ENCODE measurements at places on chromosomes 4 and X. TPM values are rescaled to one million over a fixed set of nuclear protein-coding genes. Genes with fewer than 3 reads are reported as not detected.
A peak's percentile ranks its signal among the peaks of the same experiment; 100 is the strongest.

The NDST3 gene
- not detected for total RNA-seq

DNA sequence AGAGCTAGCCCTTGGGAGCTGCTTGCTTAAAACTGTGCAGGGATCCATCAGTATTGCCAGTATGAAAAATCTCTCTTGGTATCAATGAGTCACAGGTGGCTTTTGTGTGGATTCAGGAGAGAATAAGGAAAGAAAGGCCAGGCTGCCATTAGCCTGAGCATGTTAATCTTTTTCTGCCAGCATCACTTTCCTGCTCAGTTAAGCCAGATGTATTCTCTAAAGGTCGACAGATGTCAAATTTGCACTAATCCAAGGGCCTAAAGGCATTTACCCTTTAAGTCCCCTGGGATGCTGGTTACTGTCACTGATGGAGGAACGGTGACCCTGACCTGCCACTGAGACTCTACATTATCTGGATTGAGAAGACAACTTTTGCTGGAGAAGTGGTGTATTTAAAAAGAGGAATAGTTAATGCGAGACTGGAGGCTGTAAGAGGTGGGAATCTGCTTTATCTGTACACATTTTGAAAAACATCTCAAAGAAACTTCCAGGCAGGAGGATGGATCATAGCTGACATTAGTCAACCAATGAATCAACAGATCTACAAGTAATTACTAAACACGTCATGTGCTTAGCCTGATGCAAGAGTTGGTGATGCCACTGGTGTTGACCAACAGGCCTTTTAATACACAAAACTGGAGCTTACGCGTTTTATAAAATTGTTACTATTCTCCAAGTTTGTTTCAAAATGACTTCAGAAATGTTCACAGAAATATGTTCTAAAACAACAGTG is 241.4 kb upstream of the ANXA3 start:
- no peak for DNase-seq

GRCh38 chrX:72477781-72478181 is 94.9 kb downstream of the HDAC8 start:
- DNase-seq, result no peak

- DNase-seq, result no peak
These were observed 70.9 kb downstream of the ATXN3L start for GRCh38 chrX:13248867-13249486.

GRCh38 chrX:99301990-99302389 is 1108.1 kb downstream of the PCDH19 start:
- no peak for DNase-seq

The STIM2 gene
- 25.7 TPM for total RNA-seq

- no peak for DNase-seq
These were observed 85.9 kb downstream of the MAOA start for GRCh38 chrX:43741843-43742573.

- DNase-seq, result peak; percentile 53
These were observed 8.1 kb downstream of the SH3BP2 start for GRCh38 chr4:2800691-2801596.

GRCh38 chr4:8356856-8357255 is 83.7 kb downstream of the ACOX3 start:
- DNase-seq, result no peak

- DNase-seq, result peak; percentile 37
These were observed 59.1 kb downstream of the ANXA3 start for GRCh38 chr4:78610546-78611214.

The CLCN4 gene
- total RNA-seq, result 0.11 TPM

DNA sequence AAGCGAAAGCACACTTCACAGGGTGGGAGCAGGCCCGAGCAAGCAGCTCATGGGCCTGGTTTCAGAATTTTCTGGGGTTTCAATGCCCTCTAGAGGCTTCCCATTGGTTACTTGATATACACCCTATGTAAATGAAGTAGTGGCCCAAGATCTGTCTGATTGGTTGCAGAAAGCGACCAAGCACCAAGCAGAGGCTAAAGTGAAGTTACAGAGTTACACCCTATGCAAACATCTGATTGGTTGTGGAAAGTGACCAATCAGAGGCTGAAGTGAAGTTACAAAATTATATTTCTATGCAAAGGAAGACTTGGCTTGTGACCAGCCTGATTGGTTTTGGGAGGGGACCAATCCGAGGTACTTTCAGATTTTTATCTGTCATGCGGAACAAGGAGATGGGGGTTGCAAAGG is 8.2 kb downstream of the FHIP1A start:
- DNase-seq, result no peak

GRCh38 chr4:171162478-171162877 is 650.7 kb upstream of the GALNTL6 start:
- DNase-seq, result no peak

The ACE2 gene
- not detected for total RNA-seq

The GLRA3 gene
- total RNA-seq, result 0.11 TPM

- DNase-seq, result no peak
These were observed 10.7 kb upstream of the ADH4 start for GRCh38 chr4:99154658-99155342.

The HDAC6 gene
- total RNA-seq, result 91.8 TPM

GRCh38 chrX:1355131-1356046 is 18.8 kb downstream of the IL3RA start:
- DNase-seq, result no peak

DNA sequence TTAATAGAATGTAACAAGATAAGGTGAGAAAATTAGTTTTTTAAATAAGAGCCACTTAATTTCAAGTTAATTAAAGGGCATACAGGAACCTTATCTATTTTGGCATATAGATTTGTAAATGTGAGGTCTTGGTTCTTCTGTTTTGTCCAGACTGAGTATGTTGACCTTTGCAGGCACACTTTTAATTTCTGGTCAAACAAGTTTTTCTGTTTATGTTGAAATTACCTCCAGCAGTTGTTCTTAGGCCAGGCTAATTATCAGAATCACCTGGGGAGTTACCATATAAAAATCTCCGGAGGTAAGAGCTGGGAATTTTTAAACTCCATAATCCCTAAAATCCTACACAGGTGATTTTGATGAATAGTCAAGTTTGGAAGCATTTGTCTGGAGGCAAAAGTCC is 227.4 kb upstream of the ANKRD50 start:
- no peak for DNase-seq

- peak; percentile 38 for DNase-seq
These were observed 104.9 kb upstream of the PSAPL1 start for GRCh38 chr4:7539659-7540058.

- no peak for DNase-seq
These were observed 38.3 kb downstream of the SYTL5 start for GRCh38 chrX:38044701-38045100.

DNA sequence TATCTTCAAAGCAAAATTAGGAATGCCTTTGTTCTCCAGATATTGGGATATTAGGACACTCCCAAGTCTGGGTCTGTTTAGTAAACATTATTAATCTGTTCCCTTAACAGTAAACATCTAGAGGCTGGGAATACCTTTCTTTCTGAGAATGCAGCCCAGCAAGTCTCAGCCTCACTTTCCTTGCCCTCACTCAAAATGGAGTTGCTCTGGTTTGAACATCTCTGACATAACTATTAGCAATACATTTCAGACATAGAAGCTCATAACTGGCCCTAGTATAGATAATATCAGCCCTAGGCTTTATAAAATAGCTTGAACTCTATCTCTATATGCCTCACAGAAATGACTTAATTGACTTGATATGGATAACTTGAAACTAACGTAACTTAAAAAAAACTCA is 299.8 kb downstream of the SPATA18 start:
- DNase-seq, result no peak

The LRRC66 gene
- total RNA-seq, result not detected

GRCh38 chr4:150321113-150321512 is 242.9 kb downstream of the DCLK2 start:
- DNase-seq, result peak; percentile 82

The ETDB gene
- not detected for total RNA-seq

The KLB gene
- total RNA-seq, result not detected

DNA sequence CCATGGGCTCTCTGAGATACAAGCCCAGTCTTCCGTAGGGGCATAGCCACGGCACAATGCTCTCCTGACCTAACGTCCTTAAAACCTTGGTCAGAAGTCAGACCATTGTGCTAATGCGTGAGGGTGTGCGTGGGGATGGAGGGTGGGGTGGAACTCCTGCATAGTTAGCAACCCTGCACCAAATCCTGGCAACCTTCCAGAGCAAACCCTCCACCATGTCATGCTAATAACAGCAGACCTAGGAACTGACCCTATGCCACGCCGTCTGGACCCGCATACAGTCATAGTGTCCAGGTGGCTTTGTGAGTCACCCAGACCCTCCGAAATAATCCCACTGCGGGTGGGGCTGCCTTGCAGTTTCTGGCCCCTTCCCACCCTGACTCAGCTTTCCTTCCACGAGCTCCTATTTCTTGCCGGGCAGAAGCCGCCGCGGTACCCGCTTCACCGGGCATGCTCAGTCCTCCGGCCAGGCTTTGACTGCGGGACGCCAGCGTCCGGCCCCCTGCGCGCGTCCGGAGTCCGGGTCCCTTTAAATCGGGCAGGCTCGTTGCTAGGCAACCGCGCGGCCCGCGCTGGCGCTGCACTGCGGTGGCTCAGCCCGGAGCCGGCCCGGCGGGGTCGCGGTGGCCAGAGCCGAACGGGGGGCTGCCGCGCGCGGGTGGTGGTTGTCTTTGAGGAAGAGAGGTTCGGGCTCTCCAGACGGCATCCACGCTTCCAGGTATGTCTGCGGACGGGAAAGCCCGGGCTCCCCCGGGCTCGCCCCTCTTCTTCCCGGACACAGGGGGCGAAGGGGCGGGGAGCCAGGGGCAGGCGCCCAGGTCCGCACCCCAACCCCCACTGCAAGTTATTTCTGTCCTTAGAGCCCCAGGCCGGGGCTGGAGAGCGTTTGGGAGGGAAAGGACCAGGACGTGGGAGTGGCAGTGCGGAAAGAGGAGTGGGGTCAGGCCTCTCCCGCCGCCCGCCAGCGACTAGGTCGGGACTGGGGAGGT is at the start of gene CCDC160:
Gene CCDC160, plus strand, starts transcription at position 557 of the 989 bp plus-strand sequence. CDS start 7,619 bp downstream, outside the sequence.
- peak; percentile 24 for DNase-seq

GRCh38 chr4:151676301-151676700 is 84.5 kb downstream of the GATB start:
- DNase-seq, result no peak

GRCh38 chrX:137428221-137428661 is 137.7 kb upstream of the ZIC3 start:
- no peak for DNase-seq

DNA sequence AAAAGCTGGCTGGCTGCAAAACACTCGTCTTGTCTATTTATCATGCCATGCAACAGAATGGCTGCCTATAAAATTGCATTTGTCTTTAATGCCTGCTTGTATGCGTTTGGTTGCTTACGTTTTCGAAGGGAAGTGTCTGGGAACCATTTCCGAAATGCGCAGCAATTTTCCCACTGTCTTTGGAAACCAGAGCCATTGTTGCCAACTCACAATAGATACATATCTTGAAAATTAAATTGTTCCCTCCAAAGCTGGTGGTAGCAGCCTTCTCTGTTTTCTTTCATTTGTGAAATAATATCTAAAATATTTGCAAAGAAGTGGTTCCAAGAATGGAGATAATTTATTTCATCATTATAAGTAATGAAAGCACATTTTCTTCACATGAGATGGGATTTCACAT is 53.4 kb downstream of the MAMLD1 start:
- no peak for DNase-seq

DNA sequence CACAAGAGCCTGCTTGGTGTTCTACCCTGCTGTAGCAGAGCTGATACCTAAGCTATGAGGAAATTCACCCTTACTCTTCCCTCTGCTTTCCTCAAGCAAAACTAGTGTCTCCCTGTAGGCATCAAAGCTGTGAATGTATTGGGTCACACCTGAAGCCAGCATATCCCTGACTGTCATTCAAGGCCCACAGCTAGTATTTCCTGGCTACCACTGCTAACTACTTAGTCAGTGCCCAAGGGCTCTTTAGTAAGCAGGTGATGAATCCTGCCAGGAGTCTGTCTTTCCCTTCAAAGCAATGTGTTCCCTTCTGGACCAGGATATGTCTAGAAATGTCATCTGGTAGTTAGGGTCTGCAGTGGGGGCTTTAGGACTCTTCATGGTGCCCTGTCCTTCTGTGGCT is 125.7 kb downstream of the RPA4 start:
- no peak for DNase-seq

The FAM47A gene
- not detected for total RNA-seq

DNA sequence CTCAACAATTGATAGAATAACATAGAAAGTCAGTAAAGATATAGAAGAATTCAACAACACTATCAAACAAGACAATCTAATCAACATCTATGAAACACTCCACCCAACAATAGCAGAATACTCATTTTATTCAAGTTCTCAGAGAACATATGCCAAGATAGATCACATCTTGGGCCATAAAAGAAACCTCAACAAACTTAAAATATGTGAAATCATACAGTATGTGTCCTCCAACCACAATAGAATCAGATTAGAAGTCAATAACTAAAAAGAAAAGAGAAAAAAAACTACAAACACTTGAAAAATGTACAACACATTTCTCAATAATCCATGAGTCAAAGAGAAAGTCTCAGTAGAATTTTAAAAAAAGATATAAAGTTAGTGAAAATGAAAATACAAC is 78.6 kb upstream of the LDB2 start:
- no peak for DNase-seq

- no peak for DNase-seq
These were observed 627.5 kb downstream of the PCDH19 start for GRCh38 chrX:99782516-99783040.

DNA sequence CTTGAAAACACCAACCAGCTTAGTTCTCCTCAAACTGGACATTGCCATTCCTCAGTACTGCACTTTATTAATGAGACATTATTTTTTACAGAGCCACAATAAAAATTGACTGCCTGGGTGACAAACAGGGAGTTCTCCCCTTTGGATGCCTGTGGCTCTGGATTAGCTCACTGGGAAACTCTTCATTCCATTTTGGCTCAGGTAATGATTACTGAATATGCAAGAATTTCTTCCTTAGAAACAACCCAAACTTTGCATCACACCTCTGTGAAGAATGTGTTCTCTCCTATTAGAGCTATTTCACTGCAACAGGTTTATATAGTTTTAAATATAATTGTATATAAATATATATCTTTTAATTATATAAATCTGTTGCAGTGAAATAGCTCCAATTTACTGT is 2065.8 kb downstream of the ARAP2 start:
- DNase-seq, result no peak

The ERAS gene
- not detected for total RNA-seq

- DNase-seq, result no peak
These were observed 819.3 kb upstream of the FRG1 start for GRCh38 chr4:189121336-189121735.
